ENCODE measurements at places on chromosomes 3 and 15. TPM values are rescaled to one million over a fixed set of nuclear protein-coding genes. Genes with fewer than 3 reads are reported as not detected.

DNA sequence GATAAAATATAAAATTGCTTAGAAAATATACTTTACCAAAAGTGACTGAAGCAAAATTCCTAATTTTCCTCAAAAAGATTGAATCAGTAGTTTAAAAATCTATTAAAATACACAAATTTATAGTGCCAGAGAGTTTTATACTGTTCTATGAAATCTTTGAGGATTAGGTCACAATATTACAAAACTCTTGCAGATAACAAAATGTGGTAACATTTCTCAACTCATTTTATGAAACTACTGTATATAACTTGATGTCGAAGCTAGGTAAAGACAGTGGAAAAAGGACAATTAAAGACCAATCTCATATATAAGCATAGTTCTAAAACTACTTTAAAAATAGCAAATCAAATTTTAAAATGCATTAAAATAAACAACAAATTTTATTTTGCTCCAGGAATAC, 15.9 kb downstream of the VEPH1 start:
- DNase-seq, result no peak

DNA sequence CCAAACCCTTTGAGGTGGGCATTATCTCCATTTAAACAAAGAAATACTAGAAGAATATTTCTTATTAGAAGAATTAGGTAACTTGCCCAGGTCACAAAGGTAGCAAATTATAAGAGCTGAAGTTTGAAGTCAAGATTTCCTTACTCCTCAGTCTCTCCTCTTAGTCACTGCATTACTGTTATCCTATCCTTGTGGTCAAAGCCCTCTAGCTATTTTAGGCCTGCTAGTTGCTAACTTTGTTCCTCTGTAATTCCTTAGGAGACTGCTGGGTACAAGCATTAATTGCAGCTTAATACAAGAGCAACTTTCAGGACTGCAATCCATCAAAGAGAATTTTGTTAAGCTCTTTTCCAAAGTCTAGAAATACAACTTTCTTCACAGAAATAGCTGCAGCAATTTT, 528.2 kb downstream of the ZIC1 start:
- no peak for DNase-seq

- DNase-seq, result no peak
Observed at GRCh38 chr3:171442184-171442583, 18.0 kb downstream of the TNIK start.

DNA sequence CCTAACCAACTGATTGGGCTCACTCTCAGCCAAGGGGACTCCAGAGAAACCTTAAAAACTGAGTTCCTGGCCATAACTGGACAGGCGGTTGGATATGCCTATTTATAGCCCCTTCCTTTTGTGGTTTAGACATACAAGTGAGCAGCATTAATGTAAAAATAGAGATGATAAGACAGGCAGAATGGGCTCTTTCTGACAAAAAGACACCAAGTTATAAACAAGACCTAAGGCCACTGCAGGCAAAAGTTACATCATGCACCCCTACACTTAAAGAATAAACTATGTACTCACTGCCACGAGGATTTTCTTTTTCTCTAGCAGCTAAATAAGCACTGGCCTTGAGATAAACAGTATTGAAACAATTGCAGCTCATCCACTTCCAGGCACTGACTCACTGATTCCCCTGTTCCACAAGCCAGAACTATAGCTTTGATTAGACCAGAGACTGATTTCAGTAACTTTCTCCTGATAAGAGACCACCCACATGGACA, 30.1 kb downstream of the SUCNR1 start:
- no peak for DNase-seq

- no peak for DNase-seq
Observed at GRCh38 chr3:56573501-56573900, 16.5 kb downstream of the CCDC66 start.

- no peak for DNase-seq
Observed at GRCh38 chr15:29921130-29921601, 98.9 kb upstream of the TJP1 start.

DNA sequence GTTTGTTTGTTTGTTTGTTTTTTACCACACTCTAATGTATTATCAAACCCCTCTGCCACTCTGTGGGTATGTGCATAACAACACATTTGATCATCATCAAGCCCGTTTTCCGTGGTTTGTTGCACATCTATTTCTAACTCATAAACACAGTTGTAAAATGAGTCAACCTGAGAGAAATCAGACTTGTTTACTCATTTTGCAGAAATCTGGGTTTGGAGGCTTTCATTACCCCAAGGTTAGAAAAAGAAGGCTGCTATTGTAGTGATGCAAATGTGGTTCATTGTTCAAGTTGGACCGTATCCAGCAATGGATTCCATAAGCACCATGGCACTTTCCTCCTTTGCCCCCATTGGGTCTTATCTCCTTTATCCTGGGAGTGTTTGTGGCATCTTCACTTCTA, 353.2 kb upstream of the SOX2 start:
- DNase-seq, result no peak

- no peak for DNase-seq
Observed at GRCh38 chr15:37031198-37031597, 69.2 kb downstream of the MEIS2 start.

GRCh38 chr3:102302020-102302419, 132.8 kb upstream of the ZPLD1 start:
- no peak for DNase-seq

DNA sequence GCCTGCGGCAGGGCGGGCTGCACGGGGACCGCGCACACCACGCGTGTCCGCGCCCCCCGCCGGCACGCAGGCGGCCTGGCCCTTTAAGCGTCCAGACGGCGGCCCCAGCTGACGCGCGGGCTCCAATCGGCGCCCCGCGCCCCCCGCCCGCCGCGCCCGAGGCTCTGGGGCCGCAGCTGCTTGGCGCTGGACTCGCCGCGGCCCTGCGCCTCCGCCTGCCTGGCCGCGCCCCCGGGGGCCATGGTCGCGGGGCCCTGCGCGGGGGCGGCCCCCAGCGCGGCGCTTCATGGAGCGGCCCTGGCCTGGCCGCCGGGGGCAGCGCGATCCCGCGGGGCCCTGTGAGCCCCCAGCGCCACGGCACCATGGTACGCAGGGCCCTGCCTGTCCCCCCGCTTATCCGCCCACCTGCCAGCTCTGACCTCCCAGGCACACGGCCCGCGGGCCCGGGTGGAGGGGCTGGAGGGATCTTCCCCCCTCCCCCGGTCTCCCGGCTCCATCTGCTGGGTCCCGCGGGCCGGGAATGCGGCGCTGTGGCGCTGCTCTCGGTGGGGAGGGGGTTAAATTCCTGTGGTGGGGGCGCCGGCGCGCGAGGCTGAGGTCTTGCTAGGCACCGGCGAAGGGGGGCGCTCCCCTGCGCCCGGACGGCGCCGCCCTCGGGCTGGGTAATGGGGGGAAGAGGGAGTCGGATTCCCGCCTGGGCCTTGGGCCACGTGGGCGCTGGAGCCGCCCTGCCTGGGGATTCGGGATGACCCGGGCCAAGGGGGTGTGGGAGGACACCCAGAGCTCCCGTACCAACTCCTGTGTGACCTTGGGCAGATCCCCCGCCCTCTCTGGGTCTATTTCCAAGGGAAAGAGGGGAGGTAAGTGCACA, 1.1 kb downstream of the ZBTB47 start:
- peak; percentile 36 for DNase-seq

DNA sequence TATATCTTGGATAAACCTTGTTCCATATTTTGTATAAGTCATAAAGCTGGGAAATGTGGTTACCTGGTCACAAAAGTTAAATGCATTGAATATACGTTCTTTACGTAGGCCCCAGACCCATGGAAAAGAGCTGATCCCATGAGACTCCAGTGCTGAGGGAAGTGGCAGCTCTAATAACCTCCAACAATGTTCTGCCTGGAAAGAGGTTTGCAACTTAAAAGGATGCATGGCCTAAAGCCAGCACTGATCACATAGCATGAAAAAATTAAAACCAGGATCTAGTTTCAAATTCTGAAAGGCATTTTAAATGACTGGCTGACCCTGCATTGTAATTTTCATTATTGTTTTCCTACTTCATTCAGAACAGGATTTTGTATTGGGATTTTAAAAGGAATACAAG, 27.9 kb upstream of the STRIT1 start:
- no peak for DNase-seq

The STAB1 gene
- polyA plus RNA-seq, result 38.0 TPM

The TMC3 gene
- polyA plus RNA-seq, result 0.29 TPM

The THBS1 gene
- polyA plus RNA-seq, result 174 TPM

The ANKRD63 gene
- polyA plus RNA-seq, result not detected

The IL17RE gene
- 1.8 TPM for polyA plus RNA-seq

The NMNAT3 gene
- polyA plus RNA-seq, result 4.5 TPM
